ENCODE measurements at places on chromosomes 13 and 19.

DNA sequence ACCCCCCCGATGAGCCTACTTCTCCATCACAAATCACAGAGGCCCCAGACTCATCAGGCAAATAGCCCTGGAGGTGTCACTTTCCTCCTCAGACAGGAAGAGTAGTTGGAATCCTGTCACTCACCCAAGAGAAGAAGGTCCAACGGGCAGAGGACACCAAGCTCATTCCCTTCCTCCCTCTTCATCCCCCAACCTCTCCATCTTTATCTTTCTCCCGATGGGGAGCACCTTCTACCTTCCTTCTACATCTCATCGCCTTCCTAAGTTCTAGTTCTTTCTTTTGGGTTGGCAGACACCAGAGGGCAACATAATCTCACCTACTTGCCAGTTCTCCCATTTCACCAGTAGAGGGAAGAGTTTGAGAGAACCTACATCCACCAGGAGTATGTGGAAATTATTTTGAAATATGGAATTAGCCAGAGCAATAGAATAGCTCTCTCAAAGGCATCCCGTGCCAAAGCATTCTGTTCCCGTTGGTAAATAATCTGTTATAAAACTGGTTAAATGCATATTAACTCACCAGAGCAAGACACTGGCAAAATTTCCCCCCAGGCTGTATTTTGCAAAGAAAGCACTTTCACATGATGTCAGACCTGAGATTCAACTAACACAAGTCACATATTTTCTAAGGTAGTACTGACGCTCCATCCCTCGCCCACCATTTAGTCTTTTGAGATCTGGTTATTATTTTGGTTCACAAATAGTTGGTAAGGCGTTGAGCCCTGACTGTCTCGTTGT lies 55.0 kb downstream of the ZIC5 start:
- peak; percentile 6 for DNase-seq

DNA sequence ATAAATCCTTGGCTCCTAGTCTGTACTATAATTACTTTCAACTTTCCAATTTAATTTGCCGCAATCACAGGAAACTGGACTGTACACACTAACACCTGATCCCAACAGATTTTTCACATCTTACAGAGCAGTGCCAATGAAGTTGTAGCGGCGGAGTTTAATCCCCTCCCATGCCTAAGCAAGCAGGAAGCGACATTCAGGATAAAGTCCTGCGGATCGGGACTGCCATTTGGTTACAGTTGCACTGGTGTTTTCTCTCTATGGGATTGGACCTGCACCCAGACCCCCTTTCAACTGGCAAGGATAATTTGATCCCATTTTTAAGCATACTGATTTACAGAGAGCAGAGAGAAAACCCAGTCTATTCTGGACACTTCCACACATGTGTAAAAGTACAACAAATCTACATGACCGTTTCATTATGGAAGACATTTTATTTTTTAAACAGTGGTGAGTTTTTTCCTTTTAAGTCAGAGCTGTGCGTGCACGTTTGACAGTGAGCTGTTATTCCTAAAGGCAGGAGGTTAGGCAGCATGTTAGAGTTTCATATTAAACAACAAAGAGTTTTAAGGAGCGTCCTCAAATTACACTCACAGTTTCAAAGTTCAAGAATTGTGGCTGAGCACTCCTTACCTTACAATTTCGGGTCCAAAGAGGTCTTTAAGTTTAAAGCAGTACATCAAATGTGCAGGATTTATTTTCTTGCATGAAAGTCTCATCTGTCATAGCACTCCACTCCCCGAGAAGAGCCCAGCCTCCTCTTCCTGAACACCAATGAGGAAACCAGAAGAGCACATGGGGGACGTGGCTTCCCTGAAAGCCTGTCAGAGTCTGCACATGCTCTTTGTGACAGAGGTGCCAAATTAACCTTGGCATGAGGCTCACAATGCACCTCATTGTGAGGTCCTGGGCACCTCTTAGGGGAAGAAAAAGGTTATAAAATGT lies 141.6 kb upstream of the RFC3 start:
- no peak for DNase-seq

DNA sequence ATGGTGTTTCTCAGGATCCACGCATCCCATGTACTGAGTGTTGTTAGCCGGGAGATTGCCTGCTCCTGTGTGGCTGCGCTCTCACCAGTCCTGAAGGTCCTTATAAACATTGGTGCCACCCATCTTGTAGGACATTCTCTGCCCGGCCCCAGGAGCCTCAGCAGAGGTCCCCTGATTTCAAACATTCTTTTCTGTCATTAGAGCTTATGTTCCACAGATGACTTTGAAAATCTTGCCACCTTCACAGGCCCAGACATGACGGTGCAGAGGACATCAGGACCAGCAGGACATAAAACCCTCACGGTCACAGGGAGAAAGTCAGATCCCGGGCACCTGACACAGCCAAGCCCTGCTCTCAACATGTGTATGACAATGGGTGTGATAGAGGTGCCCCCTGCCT lies 33.2 kb upstream of the PEPD start:
- DNase-seq, result no peak

DNA sequence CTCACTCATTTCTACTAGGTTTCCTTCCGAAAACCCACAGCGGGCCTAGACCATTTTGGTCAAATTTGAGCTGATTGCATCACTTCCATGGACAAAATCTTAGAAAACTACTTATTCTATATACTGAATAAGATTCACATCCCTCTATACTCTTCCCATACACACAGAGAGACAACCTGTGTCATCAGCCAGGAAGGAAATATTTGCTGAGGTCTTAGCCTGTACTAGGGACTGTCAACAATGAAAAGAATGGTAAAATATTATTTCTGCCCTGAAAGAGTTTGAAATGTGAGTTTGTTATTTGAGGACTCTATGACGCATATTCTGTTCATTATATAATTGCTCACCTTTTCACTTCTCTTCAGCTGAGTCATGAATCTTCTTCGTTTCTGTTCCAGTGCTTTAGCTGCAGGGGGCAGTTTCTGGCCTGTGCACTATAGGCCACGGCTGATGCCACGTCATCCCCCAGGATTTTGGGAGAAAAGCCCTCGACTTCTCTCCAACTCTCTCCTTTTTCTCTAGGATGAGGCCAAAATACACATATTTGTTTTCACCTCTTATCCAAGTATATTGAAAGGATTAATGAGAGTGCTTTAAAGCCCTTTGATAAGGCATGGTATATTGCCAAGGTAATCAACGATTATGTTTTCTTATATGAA lies 47.7 kb downstream of the GSX1 start:
- DNase-seq, result no peak

DNA sequence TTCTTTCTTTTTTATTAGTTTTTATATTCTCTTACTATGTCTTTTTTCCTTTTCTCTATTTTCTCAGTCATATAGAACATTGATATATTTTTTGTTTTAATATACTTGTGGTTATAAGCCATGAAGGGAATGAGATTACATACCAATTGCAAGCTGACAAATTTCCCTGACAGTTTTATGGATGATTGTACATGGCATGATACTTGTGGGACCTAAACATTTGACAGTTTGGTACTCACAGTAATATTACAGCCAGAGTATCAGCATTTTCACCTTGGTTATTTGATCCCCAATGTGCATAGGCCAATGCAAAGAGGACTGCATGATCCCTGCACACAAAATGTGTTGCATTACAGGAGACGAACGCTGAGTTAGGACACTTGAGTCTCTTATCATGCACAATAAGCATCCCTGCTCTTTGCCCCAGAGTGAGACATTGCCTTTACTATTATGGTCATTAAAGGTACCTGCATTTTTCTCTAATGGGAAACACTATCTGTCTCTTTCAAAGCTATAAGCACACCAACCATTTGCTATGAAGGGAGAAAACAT lies 713.4 kb upstream of the PCDH20 start:
- peak; percentile 54 for DNase-seq

DNA sequence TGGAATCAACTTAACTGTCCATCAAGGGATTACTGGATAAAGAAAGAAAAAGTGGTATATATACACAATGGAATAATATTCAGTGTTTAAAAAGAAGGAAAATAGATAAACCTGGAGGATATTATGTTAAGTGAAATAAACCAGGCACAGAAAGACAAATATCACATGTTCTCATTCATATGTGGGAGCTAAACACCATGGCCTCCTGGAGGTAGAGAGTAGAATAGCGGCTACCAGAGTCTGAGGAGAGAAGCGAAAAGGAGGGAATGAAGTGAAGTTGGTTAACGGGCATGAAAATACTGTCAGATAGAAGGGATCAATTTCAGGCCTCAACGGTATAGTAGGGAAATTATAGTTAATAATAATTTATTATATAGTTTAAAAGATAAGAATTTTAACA lies 147.5 kb upstream of the OBI1 start:
- no peak for DNase-seq

- no peak for DNase-seq
Measured at GRCh38 chr19:33740811-33741396, 55.8 kb upstream of the KCTD15 start.

DNA sequence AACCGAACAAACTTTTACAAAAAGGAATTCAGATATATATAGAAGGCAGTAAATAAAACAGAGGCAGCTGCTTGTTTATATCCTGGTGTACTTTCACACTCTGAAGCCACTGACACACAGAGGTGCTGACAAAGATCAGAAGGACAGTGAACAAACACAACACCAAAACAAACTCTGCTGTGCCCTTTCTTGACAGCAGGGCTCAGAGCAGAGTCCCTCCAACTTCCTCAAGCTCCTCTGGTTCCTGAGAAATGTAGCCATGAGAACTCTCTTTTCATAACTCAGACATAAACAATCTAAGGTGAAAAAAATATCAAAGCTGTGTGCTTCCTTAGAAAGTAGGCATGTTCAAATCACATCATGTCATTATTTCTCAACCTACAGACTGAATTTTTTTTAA lies 1052.8 kb upstream of the SPRY2 start:
- DNase-seq, result no peak

- no peak for DNase-seq
Measured at GRCh38 chr13:31207661-31208552, 8.1 kb downstream of the B3GLCT start.

GRCh38 chr19:14375582-14376291 lies 5.5 kb upstream of the ADGRE5 start:
- no peak for DNase-seq

GRCh38 chr19:57566396-57567265 lies 7.0 kb upstream of the ZNF550 start:
- DNase-seq, result no peak

DNA sequence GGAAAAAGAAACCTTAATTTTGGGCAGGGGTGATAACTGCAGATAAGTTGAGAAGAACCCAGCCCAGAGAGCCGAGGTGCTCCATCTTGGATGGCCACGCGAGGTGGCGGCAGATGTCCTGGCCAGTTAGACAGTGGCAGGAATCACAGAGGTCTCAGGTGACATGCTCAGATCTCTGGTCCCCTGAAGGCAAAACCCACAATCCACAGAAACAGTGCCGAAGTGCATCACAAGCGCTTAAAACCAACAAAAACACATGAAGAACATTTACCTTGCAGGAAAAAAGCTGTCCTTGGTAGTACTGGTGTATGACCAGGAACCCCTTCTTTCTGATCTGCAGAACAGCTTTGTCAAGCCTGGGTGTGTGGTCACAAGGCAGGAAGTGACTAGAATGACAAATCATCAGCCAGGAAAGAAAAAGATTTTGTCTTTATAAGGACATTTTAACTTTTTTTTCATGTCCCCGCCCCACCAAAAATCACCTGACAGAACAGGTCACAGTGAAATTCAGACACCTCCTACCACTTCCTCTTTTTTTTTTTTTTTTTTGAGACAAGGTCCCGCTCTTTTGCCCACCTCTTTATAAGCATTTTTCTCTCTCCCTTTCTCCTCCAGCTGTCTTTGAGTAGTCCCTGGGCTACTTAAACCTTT lies at the start of gene LCP1:
LCP1 (minus strand) TSS at position 338 of the 651 bp plus-strand sequence. CDS start 22,515 bp downstream, outside the sequence.
- no peak for DNase-seq

DNA sequence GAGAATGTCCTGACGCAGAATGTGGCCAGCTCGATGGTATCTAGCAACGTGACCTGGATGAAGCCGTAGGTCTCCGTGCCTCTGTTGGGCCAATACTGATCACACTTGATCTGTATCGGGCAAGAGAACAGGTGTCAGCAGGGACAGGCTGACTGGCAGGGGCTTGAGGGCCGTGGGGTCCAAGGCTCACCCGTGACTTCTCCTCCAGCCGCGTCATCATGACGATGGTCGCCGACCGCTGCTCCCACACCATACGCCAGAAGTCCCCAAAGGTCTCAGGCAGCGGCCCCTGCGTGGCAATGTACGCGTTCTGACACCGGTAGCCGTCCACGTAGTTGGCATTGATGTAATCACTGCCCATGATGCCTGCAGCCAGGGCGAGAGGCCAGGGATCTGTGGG lies 126.2 kb downstream of the PTPRS start:
- no peak for DNase-seq

- no peak for DNase-seq
Measured at GRCh38 chr13:41565846-41566245, 108.5 kb downstream of the RGCC start.

DNA sequence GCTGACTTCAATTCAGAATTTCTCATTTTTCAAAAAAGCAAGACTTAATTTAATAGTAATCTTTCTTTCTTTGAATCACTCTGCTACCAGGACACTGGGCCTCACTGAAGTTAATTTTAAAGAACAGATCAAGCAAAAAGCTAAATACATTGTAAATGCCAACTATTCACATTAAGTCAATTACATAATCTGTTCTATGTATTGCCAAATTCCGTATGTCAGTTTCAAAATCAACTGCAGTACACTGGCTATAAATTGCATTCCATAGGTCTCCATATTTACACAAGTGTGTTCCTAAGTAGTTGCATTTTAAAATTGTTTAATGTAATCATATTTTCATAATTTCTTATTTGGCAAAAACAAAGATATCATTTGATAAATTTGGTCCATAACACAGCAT lies 10.1 kb downstream of the FOXO1 start:
- DNase-seq, result no peak

DNA sequence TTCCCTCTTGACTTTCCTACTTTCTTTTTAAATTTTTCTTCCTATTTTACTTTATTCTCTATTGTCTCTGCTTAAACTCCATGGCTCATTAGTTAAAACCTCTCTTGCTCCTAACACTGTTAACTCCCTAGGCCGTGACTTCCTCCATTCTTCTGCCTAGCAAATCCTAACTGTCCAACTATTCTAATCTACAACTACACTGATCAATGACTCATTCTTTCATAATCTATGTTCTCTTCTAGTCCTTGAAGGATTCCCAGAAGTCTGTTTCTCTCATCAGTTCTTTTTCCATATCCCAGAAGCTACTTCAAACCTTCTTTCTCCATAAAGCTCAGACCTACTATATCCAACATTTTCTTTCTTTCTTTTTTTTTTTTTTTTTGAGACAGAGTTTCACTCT lies 66.9 kb downstream of the MICU2 start:
- no peak for DNase-seq

DNA sequence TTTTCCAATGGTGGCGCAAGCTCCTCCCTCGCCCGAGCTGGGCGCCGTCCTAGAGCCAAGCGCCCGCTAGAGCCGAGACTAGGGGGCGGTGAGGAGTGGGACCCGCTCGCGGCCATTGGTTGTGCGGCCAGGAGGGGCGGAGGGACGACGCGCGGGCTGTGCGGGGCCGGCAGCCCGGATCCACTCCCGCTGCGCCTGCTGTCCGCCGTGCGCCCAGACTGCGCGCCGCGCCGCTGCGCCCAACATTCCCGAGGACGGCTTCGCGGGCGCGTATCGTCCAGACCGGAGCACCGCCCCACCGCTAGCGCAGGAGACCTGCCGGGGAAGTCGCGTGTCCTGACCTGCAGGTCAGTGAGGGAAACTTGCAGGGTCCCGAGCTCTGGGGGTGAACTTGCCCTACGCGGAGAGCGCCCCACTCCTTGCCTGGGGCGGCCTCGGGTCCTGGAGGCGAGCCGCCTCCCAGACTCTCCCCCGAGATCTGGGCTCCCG lies at the start of gene SERTM1:
SERTM1 (plus strand) TSS at position 183 of the 489 bp plus-strand sequence. CDS start 21,059 bp downstream, outside the sequence.
- DNase-seq, result no peak
